Peyer's patch (tissue), 4 donors: ENCODE measurements at places on chromosomes 13 and 19.

GRCh38 chr19:49497789-49498103 is 1.5 kb downstream of the RPS11 start:
- DNase-seq: no peak

DNA sequence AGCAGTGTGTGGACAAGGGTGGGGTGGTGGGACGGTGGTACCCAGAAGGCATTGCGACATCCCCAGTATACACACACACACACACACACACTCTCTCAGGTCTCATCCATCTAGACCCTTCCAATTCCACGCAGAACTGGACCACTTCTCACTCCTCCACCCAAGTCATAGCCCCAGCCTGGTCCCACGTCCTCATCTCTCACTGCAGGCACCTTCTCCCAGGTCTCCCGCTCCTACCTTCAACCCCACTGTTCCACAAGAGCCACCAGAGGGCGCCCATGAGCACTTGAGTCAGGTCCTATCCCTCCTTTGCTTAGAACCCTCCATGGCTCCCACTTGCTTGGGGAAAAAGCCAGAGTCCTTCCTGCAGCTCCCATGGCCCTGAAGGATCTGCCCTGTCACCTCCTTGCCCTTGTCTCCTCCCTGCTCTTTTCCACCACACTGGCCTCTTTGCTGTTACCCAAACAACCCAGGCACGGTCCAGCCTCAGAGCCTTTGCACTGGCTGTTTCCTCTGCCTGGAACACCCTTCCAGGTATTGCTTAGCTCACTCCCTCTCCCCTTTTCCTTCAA is 62.6 kb downstream of the IER2 start:
- DNase-seq: peak; percentile 78

GRCh38 chr19:48770266-48770665 is 14.9 kb downstream of the FGF21 start:
- DNase-seq: no peak

DNA sequence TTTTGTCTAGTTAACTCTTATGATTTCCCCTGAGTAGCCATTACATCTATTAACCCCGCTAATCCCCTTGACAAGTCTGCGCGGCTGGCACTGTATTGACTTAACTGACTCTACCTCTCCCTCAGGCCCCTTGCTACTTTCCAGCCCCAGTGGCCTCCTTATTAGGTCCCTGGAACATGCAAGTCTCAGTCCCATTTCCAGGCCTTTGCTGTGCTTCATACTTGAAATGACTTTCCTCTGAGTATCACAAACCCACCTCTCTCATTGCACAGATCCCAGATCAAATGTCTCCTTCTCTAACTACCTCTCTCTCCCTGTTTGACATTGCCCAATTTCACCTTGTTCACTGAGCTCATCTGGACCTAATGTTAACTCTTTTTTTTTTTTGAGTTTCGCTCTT is 13.2 kb downstream of the SPACA6 start:
- no peak for DNase-seq

DNA sequence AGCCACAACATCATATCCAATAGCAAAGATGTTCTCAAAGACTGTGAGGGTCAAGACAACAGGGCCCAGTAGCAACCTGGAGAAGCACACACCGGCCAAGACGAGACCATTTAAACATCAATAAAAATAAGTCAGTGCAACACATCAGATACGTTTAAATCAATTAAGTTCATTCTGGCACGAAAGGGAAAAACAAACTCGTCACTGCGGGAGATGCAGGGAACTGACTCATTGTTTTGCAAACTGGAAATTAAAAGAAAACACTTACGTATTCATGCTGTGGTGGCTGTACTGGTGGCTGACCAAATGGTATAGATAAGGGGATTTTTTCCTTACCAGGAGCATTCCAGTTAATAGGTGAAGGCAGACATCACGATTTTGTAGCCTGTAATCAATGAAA is 26.3 kb upstream of the SLC15A1 start:
- DNase-seq: no peak

DNA sequence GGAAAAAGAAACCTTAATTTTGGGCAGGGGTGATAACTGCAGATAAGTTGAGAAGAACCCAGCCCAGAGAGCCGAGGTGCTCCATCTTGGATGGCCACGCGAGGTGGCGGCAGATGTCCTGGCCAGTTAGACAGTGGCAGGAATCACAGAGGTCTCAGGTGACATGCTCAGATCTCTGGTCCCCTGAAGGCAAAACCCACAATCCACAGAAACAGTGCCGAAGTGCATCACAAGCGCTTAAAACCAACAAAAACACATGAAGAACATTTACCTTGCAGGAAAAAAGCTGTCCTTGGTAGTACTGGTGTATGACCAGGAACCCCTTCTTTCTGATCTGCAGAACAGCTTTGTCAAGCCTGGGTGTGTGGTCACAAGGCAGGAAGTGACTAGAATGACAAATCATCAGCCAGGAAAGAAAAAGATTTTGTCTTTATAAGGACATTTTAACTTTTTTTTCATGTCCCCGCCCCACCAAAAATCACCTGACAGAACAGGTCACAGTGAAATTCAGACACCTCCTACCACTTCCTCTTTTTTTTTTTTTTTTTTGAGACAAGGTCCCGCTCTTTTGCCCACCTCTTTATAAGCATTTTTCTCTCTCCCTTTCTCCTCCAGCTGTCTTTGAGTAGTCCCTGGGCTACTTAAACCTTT is at the start of gene LCP1:
TSS of gene LCP1 (minus strand) at position 338 of the 651 bp plus-strand sequence. CDS start 22,515 bp downstream, outside the sequence.
- peak; percentile 84 for DNase-seq

DNA sequence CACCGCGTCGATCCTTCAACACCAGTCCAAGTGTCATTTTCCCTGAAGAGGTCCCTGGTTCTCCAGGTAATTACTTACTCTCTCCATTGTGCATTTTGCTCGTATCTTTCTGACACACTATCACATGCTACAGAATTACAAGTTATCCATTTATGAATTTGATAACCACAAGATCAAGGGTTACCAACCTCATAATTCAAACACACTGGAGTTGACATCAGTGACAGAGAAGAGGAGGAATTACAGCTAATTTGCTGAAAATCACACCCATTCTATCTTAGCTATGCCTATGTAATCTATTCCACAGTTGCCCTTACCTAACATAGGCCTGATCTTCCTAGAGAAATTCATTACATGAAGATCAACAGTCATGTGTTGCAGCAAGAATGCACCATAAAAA is 14.2 kb downstream of the ZC3H13 start:
- DNase-seq: no peak

GRCh38 chr19:47280183-47280797 is 5.6 kb downstream of the INAFM1 start:
- DNase-seq: no peak

DNA sequence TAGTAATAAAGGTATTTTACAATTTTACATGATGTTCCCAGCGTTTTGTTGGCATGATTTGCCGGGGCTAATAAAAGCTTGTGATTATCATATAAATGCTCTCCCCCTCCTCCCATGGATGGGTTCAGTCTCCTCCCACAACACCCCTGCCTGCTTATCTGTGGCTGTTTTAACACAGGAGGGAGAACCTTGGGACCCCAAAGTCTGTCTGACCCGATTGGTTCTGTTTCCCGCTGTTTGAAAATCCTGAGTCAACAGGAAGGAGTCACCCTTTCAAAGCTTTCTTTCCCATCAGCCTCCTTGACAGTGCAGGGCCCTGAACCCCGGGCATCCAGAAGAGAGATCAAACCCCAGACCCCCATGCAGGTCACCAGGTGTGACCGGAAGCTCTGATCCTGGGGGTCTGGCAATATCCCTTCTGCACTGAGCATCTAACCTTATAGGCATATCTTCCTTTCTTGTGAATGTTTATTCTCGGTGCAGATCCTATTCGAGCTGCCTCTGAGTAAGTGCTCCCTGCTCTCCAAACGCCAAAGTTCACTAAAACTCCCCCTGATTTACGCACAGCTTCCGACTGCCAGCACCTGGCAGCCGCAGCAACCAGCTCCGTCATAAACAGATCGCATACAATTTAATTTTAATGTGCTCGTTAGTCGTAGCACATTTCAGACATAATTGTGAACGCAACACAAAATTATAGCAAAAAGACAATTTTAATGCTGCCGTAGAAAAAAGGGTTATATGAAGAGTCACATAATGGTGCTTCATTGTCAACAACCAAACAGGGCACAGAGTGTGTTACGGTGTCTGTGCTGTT is 74.8 kb downstream of the TSHZ3 start:
- DNase-seq: no peak

DNA sequence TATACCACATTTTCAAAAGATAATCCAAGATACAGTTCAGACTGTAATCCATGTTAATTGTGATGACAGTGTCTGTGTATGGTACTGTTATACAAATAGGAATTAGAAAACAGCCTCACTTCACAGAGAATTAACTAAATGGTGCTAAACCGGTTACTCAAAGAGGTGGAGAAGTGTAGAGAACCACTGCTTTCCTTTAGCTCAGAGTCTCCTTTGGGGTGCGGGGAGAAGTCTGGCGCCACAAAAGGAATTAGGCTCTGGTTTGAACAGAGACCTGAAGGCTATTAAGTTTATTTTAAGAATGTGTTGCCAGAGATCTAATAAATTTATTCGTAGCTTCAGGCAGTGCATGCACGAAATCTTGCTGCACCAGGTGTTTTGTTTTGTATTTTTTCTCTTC is 65.8 kb downstream of the FREM2 start:
- DNase-seq: no peak

DNA sequence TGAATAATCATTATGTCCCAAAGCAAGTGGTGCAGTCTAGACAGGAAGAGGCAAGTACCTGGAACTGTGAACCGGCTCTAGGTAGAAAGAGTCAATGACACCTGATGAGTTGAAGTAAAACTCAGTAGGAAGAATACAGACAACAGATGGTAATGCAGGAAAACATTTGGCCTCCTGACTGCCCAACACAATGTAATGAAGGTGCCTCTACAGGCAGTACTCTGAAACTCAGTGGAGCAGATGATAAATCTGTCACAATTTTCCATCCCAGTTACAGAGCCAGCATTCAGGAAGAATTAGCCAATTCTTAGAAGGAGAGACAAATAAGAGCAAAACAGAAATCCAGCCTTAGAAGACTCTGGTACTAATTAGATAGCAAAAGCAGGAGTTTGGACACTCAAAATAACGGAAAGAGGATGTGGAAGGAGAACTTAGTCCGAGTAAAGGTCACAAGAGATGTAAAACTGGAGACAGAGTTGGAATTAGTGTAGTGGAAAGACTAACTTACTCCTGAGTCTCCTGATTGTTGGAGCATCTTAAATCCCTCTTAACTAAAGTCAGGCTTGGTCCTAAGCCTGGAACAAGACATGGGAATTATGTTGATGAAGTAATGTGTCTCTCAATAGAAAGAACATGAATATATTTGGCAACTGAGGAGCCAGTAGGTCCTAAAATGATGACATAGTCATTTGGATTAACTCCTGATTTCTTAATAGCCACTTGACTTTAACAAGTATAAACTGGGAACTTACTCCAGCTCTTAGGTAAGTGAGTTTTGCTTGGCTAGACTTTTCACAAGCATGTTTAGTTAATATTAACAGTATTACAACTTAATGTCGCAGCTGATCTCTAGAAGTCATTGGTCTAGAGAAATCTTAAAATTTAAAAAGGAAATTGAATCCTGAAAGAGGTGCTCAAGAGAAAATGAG is 457.3 kb upstream of the MIR17HG start:
- no peak for DNase-seq

- DNase-seq: no peak
Observed at GRCh38 chr19:14056741-14057356, 5.0 kb downstream of the PALM3 start.

- no peak for DNase-seq
Observed at GRCh38 chr19:19087676-19088075, 23.9 kb downstream of the SLC25A42 start.

DNA sequence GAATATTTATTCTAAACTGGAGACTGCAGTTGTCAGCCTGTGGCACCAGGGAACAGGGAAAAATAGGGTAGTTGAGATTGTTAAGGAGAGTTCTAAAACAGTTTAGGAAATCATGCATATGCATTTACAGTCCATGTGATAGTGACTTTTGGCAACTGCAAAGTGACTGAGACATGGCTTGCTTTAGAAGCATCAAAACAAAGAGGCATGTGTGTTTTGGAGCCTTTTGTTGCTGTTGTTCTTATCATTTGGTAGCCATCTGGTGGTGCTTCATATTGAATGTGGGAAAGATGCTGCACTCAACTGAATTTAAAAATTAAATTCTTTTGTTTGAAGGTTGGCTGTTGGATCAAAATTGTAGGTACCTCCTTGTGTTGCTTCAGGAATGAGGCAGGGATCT is 10.2 kb upstream of the EBPL start:
- no peak for DNase-seq

GRCh38 chr13:48545608-48546007 is 12.7 kb upstream of the RCBTB2 start:
- no peak for DNase-seq

GRCh38 chr19:32196690-32197420 is 148.6 kb upstream of the ZNF507 start:
- peak; percentile 18 for DNase-seq

- DNase-seq: no peak
Observed at GRCh38 chr13:114088234-114088633, 44.2 kb downstream of the RASA3 start.

GRCh38 chr13:40141859-40142555 is 486.5 kb downstream of the COG6 start:
- no peak for DNase-seq

GRCh38 chr19:45173816-45174215 is 4.2 kb downstream of the TRAPPC6A start:
- no peak for DNase-seq
